ENCODE measurements at places on chromosomes 6 and 20.

DNA sequence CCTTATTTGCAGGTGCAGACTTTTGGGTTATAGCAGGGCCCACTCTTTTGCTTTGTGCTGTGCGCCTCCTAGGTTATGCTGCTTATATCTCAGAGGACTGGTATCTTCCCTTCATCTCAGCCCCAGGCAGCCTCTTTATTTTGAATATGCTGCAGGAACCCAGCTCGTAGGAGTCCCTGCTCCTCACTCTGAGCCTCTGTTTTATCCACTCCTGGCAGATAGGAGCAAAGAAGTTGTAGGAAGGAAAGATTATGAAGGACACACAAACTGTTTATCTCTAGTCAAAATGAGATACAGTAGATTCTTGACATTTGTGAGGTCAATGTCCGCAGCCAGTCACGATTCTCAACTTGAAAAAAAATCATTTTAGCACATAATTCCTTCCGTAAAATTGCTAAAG lies 15.6 kb downstream of the L3MBTL3 start:
- no peak for DNase-seq

- no peak for DNase-seq
Observed at GRCh38 chr20:17693444-17694001, 6.2 kb upstream of the BANF2 start.

GRCh38 chr6:129680633-129681032 lies 29.3 kb downstream of the ARHGAP18 start:
- no peak for DNase-seq

DNA sequence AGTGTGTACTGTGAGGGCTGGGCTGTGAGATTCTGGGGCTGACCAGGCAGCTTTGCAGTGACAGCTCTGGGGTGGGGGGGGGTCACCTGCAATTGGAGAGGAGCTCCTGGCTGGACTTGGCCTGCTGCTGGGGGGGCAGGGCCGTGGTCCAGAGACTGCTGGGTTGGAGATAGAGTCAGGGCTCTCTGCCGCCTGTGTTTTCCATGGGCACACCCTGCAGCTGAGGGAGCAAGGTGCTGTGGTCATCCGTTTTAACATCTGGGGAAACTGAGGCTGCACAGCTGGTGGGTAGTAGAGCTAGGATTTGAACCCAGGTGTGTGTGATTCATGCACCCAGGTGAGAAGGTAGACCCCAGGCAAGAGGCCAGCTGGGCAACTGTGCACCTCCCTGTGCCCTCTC lies 7.3 kb downstream of the DLGAP4 start:
- no peak for DNase-seq

GRCh38 chr6:103367212-103367611 lies 1492.5 kb downstream of the HACE1 start:
- DNase-seq: no peak

DNA sequence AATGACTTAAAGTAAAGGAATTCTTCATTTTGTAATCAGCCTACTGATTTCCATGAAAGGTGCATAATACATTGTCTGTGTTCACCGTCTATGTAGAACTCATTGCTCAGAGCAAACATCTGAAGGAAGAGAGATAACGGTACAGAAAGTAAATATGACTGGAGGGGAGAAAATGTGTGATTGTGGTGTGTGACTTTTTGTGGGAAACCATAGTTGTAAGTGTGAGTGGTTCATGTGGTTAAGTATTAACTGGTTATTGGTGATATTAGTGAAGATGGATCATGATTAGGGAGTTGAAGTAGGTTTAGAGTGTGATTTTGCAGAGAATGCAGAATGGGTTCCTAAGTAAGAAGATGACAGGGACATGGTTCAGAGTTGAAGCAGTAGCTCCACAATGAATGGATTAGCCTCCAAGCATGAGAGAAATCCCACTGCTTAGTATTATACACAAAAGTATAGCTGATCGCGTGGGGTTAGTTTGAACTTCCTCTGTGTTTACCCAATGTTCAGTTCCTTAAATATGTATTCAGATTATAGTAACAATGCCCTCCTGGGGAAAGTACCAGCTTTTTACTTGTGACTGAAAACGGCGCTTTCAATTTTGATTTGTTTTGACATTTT lies 368.9 kb downstream of the UTRN start:
- DNase-seq: peak; percentile 12

GRCh38 chr6:169158691-169159090 lies 95.0 kb downstream of the THBS2 start:
- no peak for DNase-seq

DNA sequence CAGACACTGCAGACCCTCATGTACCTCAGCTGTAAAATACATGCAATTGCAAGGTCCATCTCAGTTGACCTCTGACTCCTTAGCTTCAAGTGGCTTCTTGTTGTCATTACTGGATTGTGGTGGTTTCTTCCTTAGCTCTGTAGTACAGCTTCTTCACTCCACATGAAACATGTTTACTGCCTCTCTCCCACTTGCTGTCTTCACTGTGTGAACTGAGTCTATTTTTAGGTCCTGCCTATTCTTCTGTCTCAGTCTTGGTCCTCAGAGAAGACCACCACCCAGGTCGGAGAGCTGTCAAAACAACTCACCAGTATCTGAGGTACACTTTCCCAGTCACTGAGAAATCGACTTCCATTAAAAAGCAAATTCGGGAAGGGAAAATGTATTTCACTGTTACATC lies 50.2 kb upstream of the EYA4 start:
- DNase-seq: no peak

DNA sequence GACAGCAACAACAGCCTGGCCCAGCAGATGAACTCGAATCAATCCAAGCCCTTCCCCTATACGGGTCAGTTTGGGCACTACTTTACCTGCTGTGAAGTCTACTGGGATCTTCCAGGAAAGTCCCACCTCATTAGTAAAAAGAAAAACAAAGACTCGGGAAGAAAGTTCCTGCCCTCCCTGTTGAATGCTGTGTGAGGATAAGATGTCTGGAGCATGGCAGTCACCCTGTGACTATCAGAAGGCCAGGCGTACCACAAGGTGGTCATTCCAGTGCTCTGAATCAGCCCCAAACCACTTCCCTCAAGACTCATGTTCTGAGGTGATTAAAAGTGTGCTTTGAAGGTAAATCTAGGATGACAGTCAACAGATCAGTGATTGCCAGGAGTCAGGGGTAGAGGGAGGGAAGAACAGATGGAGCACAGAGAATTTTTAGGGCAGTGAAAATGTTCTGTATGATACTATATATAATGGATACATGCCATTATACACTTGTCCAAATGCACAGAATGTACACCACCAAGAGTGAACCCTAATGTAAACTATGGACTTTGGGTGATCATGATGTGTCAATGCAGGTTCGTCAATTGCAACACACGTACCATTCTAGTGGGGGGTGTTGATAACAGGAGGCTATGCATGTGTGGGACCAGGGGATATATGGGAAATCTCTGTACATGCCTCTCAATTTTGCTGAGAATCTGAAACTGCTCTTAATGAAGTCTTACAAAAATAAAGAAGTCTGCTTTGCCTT lies 14.7 kb downstream of the FKBP1A start:
- DNase-seq: no peak

DNA sequence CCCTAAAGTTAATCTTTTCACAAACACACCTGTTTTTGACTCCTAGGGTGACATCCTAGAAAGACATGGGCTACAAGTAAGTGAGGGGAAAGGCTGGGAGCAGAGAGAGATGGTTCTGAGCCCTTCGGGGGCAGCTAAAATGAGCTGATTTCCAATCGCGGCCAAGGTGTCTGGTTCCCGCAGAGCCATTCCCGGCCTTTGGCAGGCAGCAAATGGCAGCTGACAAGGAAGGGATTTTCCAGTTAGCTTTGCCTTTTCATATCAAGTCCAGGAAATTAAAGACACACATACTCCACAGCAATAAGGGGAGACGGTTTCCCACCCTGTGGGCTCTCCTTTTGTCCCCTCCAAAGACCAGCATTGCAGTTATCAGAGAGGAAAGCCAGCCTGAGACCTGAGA lies 228.5 kb downstream of the ZMYND8 start:
- DNase-seq: no peak

- DNase-seq: no peak
Observed at GRCh38 chr6:157534977-157535339, 154.0 kb downstream of the ZDHHC14 start.

GRCh38 chr6:6057442-6058053 lies 50.8 kb upstream of the NRN1 start:
- no peak for DNase-seq

DNA sequence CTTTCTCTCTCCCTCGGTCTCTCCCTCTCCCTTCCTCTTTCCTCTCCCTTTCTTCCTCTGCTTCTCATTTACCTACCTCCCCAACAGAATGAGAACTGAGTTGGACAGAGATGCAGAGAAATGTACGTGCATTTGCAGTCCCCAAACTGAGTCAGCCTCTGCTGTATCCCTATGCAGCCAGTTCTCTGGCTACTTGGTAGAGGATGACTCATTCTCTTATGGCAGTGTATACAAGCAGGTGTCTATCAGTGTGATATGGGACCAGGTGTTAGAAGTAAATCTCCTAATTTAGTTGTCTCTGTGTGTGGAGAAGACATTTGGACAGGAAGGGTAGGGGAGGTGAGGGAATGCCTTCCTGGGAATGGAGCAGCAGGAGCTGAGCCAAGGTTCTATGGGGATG lies 470.8 kb downstream of the CD109 start:
- no peak for DNase-seq

DNA sequence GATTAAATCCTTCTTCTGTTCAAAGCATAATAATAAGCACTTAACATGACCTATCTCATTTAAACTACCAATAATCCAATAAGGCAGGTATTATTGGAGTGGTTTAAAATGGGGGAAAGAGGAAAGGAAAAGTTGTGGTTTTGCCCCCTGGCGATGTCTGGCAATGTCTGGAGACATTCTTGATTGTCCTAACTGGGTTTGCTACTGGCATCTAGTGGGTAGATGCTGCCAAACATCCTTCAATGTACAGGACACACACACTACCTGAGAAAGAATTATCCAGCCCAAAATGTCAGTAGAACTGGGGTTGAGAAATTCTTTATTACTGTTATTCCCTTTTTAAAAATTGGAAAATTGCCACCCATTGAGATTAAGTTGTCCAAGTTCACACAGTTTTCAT lies 25.2 kb upstream of the SRSF6 start:
- no peak for DNase-seq

GRCh38 chr6:154319231-154319858 lies 37.3 kb downstream of the IPCEF1 start:
- DNase-seq: no peak

DNA sequence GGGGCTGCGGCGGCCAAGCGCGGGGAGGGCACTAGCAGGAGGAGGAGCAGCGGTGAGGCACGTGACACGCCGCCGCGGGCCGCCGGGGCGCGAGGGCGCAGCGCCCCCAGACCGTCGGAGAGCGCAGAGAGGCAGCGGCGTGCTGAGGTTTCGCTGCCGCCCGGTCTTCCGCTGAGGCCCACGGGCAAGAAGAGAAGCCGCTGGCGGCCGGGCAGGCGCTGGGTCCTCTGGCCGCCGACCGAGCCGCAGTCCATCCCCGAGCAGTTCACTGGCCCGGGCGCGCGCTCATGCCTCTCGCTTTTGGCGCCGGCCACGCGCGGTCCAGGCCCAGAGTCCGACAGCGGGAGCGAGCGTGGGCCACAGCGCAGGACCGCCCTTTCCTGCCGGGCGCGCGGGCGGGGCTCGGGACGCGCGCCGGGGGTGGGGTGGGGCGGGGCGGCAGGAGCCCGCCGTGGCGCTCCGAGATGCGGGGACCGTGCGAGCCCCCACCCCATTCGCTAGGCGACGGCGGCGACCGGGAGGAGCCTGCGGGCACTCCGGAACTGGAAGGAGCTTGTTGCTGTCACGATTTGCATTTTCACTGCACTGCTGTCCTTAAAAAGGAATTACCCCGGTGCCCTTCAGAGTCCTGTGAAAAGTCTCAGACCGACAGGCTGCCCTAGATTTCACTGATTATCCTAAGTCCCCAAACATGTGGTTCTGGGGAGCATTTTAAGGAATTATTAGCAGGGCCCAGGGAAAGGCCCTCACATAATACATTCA lies at the start of gene MCUR1:
TSS of gene MCUR1 (minus strand) at position 382 of the 762 bp plus-strand sequence. CDS start at position 254, 128 bp downstream.
- peak; percentile 78 for DNase-seq

DNA sequence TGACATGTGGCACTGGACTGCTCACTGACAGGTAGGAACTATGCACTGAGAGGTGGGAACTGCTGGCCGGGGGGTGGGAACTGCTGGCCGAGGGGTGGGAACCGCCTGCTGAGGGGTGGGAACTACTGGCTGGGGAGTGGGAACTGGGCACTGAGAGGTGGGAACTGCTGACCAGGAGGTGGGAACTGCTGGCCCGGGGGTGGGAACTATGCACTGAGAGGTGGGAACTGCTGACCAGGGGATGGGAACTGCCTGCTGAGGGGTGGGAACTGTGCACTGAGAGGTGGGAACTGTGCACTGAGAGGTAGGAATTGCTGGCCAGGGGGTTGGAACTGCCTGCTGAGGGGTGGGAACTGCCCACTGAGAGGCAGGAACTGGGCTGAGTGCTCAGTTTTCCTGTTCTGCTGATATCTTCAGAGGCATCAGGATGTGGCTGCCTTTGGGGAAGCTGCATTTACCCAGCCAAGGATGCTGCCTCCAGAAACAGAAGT lies 90.2 kb downstream of the THBS2 start:
- DNase-seq: no peak

- DNase-seq: no peak
Observed at GRCh38 chr6:155352811-155353210, 38.5 kb upstream of the TFB1M start.

- no peak for DNase-seq
Observed at GRCh38 chr6:38272222-38272621, 367.5 kb downstream of the BTBD9 start.
